Hepatocyte (in vitro differentiated cells): ENCODE measurements at places on chromosomes 16 and 17. TPM values are rescaled to one million over a fixed set of nuclear protein-coding genes. Genes with fewer than 3 reads are reported as not detected.
A peak's percentile ranks its signal among the peaks of the same experiment; 100 is the strongest.

DNA sequence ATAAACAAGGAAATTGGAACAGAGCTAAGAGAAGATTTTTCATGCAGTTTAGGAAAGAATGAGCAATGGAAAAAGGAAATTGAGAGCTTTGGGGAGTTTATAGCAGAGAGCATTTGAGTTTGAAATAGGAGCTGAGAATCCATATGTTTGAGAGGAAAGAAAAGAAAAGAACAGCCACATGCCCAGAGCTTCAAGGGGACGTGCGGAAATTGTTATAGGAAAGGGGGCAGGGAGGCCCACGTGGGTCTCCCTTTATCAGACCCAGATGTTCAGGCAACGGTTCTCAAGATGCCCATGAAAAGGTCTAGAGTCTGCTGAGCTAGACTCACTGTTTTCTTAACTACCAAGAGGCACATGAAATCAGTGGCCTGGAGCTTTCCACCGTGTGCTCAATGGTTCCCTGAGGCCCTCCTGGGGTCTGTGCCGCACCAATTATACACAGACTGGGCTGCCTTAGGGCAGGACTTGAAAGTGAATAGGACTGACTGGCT, 31.2 kb downstream of the CHD9 start:
- peak overlapping the region; percentile 81 for H3K27ac ChIP-seq
- peak; percentile 72 for DNase-seq
- H3K4me3 ChIP-seq: no peak overlapping the region
- peaks cover 55% of the 10 kb centered on the region for H3K4me1 ChIP-seq

DNA sequence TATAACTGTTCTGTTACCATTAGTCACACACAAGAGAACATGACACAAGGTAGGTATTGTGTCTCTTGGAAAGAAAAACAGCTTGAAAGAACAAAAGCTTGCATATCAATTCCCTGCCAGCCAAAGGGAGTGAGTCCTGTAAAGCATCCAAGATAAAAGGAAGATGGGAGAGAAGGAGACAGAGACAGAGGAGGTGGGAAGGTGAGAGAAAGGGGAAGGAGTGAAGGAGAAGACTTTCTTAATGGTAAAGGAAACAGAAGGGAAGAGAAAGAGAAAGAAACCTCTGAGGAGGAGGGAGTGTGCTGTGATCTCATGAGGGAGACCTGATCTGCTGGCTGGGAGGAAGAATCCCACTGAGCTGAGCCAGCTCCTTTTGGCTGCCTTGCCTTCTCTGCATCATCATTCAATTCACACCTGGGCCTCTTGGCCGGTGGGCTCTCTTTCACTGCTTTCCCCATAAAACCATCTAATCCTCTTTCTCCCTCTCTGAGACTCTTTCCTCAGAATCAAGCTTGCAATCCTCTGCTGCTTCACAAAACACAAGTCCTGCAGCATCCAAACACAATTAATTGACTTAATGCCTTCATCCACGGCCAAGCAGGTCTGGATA, 271.6 kb downstream of the ABCC12 start:
- no peaks in the 10 kb centered on the region for H3K4me1 ChIP-seq
- no peak overlapping the region for H3K4me3 ChIP-seq
- no peak for DNase-seq
- peaks cover 6% of the 10 kb centered on the region for H3K27me3 ChIP-seq
- H3K36me3 ChIP-seq: no peaks in the 10 kb centered on the region

DNA sequence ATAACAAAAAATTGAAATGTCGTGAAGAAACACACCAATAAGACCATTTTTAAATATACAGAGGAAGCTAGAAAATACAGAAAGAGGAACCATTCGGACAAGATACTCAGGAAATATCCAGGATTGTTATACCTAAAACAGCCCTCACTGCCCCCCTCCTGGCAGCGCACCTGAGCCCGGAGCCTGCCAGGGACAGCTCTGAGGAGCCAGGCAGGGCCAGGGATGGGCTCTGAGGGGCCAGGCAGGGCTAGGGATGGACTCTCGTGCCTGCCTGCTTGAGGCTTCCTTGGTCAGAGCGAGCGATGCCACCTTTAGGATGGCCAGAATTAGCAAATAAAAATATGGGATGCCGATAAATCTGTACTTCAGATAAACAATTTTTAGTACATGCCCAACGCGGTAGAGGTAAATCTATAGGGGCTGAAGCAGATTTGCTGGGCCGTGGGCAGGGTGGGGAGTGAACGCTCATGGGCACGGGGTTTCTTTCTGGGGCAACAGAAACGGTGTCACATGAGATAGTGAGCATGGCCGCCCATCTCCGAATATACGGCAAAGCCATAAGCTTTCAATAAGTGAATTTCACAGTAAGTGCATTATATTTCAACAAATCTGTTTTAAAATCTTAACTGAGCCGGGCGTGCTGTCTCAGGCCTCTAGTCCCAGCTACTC, 18.2 kb upstream of the CSNK1D start:
- peak overlapping the region; percentile 84 for H3K27ac ChIP-seq
- no peak for DNase-seq
- no peaks in the 10 kb centered on the region for H3K27me3 ChIP-seq
- no peaks in the 10 kb centered on the region for H3K36me3 ChIP-seq
- peaks cover 29% of the 10 kb centered on the region for H3K4me1 ChIP-seq

DNA sequence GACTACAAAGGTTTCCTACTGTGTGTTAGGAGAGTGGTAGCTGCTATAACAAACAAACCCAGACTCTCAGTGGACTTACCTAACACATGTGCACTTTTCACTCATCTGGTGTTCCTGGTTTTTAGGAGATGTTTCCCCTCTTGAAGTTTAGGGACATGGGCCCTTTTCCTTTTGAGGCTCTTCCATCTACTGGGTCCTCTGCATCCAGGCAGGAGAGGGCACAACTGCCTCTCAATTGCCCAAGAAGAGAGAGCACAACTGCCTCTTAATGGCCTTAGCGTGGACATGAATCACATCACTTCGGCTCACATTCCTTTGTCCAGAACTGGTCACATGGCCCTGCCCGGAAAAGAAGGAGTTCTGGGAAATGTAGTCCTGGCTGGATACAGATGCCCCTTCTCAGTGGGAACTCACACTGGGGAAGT, 9.8 kb upstream of the TNRC6C start:
- no peak overlapping the region for H3K27ac ChIP-seq
- H3K4me1 ChIP-seq: no peaks in the 10 kb centered on the region
- peak; percentile 59 for DNase-seq
- peaks cover 9% of the 10 kb centered on the region for H3K27me3 ChIP-seq
- H3K36me3 ChIP-seq: no peaks in the 10 kb centered on the region

DNA sequence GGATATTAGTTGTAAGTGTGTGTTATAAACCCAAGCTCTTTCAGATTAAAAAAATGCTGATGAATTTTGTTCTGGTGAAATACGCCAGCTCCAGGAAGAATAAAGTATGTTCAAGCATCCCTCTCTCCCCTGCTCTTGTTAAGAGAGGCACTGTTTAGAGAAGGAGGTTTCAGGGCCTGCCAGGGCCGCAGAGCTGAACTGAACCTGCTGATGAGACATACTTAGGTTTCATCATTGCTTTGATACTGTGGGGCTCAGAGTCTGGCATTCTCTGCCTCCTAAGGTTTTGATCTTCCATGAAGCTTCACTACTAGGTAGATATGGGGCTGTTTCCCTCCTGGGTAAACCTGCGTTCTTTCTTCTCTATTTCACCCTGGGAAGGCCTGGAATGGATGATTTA, 175.3 kb upstream of the FAM20A start:
- no peaks in the 10 kb centered on the region for H3K27me3 ChIP-seq
- H3K27ac ChIP-seq: no peak overlapping the region
- peaks cover 22% of the 10 kb centered on the region for H3K4me1 ChIP-seq
- no peaks in the 10 kb centered on the region for H3K36me3 ChIP-seq
- no peak overlapping the region for H3K4me3 ChIP-seq
- DNase-seq: no peak

- H3K27ac ChIP-seq: no peak overlapping the region
- no peak overlapping the region for H3K4me3 ChIP-seq
- H3K27me3 ChIP-seq: no peaks in the 10 kb centered on the region
Measured at GRCh38 chr16:78553268-78554039, 454.0 kb downstream of the WWOX start.

SPIRE2 gene
- polyA plus RNA-seq: 13.4 and 18.4 TPM in 2 replicates

C17orf100 gene
- 5.5 and 6.7 TPM in 2 replicates for polyA plus RNA-seq

DNA sequence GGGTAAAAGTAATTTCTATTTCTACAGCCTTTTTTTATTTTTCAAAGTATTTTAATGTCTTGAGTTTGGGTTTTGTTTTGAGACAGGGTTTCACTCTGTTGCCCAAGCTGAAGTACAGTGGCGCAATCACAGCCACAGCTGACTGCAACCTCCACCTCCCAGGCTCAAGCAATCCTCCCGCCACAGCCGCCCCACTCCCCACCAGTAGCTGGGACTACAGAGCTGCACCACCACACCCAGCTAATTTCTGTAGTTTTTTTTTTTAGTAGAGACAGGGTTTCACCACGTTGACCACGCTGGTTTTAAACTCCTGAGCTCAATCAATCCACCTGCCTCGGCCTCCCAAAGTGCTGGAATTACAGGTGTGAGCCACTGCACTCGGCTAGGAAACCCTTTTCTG, 44.0 kb downstream of the TUBD1 start:
- H3K4me1 ChIP-seq: peaks cover 58% of the 10 kb centered on the region
- H3K4me3 ChIP-seq: no peak overlapping the region
- no peaks in the 10 kb centered on the region for H3K27me3 ChIP-seq
- peak; percentile 60 for DNase-seq

GRCh38 chr16:84885342-84885910, 65.6 kb downstream of the CRISPLD2 start:
- no peaks in the 10 kb centered on the region for H3K27me3 ChIP-seq
- H3K36me3 ChIP-seq: no peaks in the 10 kb centered on the region
- H3K4me3 ChIP-seq: no peak overlapping the region
- no peak for DNase-seq

ZNF319 gene
- 5.2 and 8.3 TPM in 2 replicates for polyA plus RNA-seq

DNA sequence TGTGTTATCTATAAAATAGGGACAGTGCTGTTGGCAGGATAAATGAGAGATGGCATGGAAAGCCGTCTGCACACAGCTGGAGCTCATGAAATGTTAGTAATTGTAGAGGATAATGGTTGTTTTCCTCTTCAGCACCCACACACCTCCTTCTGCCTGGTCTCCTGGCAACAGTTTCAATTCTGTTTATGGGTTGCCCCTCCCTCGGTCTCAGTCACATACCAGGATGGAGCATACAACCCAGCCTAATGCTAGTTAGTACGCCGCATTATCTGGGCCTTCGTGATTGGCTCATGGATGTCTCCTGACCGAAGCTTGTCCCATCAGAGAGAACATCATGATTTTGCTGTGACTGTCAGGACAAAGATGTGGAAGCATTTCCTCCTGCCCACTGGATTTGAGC, 126.2 kb upstream of the WSCD1 start:
- H3K4me3 ChIP-seq: no peak overlapping the region
- H3K27ac ChIP-seq: no peak overlapping the region
- no peak for DNase-seq
- H3K4me1 ChIP-seq: no peaks in the 10 kb centered on the region

- H3K36me3 ChIP-seq: no peaks in the 10 kb centered on the region
- H3K4me3 ChIP-seq: no peak overlapping the region
- no peak overlapping the region for H3K27ac ChIP-seq
- no peaks in the 10 kb centered on the region for H3K27me3 ChIP-seq
Measured at GRCh38 chr16:50884066-50884860, 142.4 kb downstream of the CYLD start.

TBC1D3G gene
- not detected in 2 replicates for polyA plus RNA-seq

UMOD gene
- not detected in 2 replicates for polyA plus RNA-seq

- H3K4me1 ChIP-seq: peaks cover 19% of the 10 kb centered on the region
- H3K27me3 ChIP-seq: no peaks in the 10 kb centered on the region
- DNase-seq: no peak
- peak overlapping the region; percentile 45 for H3K27ac ChIP-seq
- H3K36me3 ChIP-seq: no peaks in the 10 kb centered on the region
- H3K4me3 ChIP-seq: no peak overlapping the region
Measured at GRCh38 chr16:23131931-23132621, 17.2 kb downstream of the USP31 start.

- H3K36me3 ChIP-seq: no peaks in the 10 kb centered on the region
- H3K27ac ChIP-seq: no peak overlapping the region
- no peak overlapping the region for H3K4me3 ChIP-seq
- DNase-seq: no peak
- H3K4me1 ChIP-seq: peaks cover 12% of the 10 kb centered on the region
- peaks cover 4% of the 10 kb centered on the region for H3K27me3 ChIP-seq
Measured at GRCh38 chr16:85716680-85717038, 27.9 kb upstream of the GINS2 start.

GRCh38 chr16:78984324-78984723, 616.2 kb downstream of the MAF start:
- no peak for DNase-seq
- H3K4me3 ChIP-seq: no peak overlapping the region
- no peaks in the 10 kb centered on the region for H3K36me3 ChIP-seq
- H3K27ac ChIP-seq: no peak overlapping the region
- no peaks in the 10 kb centered on the region for H3K4me1 ChIP-seq
- no peaks in the 10 kb centered on the region for H3K27me3 ChIP-seq

- H3K27me3 ChIP-seq: no peaks in the 10 kb centered on the region
- H3K4me3 ChIP-seq: no peak overlapping the region
- peaks cover 32% of the 10 kb centered on the region for H3K4me1 ChIP-seq
- no peak for DNase-seq
- no peaks in the 10 kb centered on the region for H3K36me3 ChIP-seq
Measured at GRCh38 chr17:41657936-41658335, 30.7 kb upstream of the EIF1 start.

DNA sequence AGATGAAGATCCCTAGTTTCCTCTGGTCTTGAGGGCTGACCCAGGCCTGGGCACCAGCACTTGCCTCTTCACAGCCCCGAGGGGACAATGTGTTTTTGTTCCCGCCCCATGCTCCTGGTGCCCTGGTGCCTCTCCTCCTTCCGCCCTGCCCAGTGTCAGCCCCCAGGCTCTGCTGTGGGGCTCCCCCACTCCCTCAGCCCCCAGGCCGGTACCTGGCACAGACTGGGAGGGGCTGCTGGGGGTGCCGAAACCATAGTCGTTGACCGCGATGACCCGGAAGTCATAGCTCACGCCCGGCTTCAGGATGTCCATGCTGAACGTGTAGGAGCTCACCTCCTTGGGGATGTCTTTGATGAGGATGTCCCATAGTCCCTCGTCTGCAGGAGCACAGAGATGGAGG, 40.5 kb upstream of the CDC42EP4 start:
- H3K36me3 ChIP-seq: no peaks in the 10 kb centered on the region
- H3K27me3 ChIP-seq: no peaks in the 10 kb centered on the region
- H3K4me1 ChIP-seq: peaks cover 37% of the 10 kb centered on the region
- H3K4me3 ChIP-seq: no peak overlapping the region

DNA sequence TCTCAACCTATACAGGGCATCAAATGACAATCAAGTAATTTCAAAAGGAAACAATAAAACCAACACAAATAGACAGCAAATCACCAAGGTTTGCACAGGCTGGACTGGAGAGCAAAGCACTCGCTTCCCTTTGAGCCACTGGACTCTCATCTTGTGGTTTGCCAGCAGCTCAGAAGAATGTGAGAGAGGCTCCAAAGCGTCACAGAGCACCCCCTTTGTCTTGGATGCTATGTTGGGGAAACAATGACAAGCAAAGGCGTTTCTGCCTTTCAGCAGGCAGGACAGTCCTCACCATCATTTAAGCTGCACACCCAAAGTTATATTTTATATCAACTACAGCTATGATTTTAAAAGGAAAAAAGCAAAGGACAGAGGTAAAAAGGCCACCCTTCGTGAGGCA, 13.2 kb downstream of the SLC6A4 start:
- peak overlapping the region; percentile 60 for H3K27ac ChIP-seq
- H3K4me3 ChIP-seq: no peak overlapping the region
- peaks cover 21% of the 10 kb centered on the region for H3K4me1 ChIP-seq

TMEM219 gene
- 175 and 189 TPM in 2 replicates for polyA plus RNA-seq
